H9 (cell line): ENCODE measurements at places on chromosomes 3 and 15. TPM values are rescaled to one million over a fixed set of nuclear protein-coding genes. Genes with fewer than 3 reads are reported as not detected.

DNA sequence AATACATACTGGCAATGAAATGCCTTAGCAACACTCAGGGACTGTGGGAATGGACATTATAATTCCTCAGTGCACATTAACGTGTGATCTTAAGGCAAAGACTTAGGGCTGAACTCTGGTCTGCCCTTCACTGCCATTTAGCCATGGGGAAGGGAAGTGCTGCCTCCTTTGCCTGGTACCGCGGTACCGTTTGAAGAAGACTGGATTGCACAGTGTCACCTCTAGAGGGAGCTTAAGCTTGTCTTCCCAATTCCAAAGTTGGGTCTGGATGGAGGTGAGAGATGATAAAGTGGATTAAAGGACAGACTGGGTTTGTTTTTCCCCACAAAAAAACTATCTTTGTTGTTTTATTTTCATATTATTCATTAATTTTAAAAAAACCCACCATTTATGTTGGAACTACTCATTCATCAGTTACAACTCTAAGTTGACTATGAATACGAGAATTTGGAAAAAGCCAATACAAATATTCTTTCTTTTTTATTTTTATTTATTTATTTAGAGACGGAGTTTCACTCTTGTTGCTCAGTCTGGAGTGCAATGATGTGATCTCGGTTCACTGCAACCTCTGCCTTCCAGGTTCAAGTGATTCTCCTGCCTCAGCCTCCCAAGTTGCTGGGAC, 60.0 kb upstream of the SYN2 start:
- no peak overlapping the region for H3K4me3 ChIP-seq
- H3K4me1 ChIP-seq, result no peaks in the 10 kb centered on the region
- H3K27ac ChIP-seq, result no peak overlapping the region
- no peaks in the 10 kb centered on the region for H3K36me3 ChIP-seq

GRCh38 chr15:80163217-80163616, 10.4 kb downstream of the FAH start:
- H3K36me3 ChIP-seq, result peaks cover 43% of the 10 kb centered on the region
- H3K4me1 ChIP-seq, result no peaks in the 10 kb centered on the region
- H3K27ac ChIP-seq, result no peak overlapping the region
- no peak for DNase-seq
- H3K4me3 ChIP-seq, result no peak overlapping the region

- no peak overlapping the region for H3K27ac ChIP-seq
- H3K27me3 ChIP-seq, result no peaks in the 10 kb centered on the region
- DNase-seq, result no peak
- H3K4me3 ChIP-seq, result no peak overlapping the region
- no peaks in the 10 kb centered on the region; the same call in 2 of the 3 replicates for H3K36me3 ChIP-seq
These were observed 29.0 kb upstream of the SLC2A2 start for GRCh38 chr3:171055336-171056178.

GRCh38 chr3:126053513-126053912, 30.4 kb downstream of the SLC41A3 start:
- peaks cover 13% of the 10 kb centered on the region for H3K36me3 ChIP-seq
- DNase-seq, result no peak
- H3K4me3 ChIP-seq, result no peak overlapping the region
- no peaks in the 10 kb centered on the region for H3K27me3 ChIP-seq
- no peak overlapping the region for H3K27ac ChIP-seq

GRCh38 chr3:66303491-66303901, 82.7 kb downstream of the SLC25A26 start:
- no peaks in the 10 kb centered on the region for H3K36me3 ChIP-seq
- no peaks in the 10 kb centered on the region for H3K27me3 ChIP-seq
- no peak overlapping the region for H3K27ac ChIP-seq
- no peaks in the 10 kb centered on the region for H3K4me1 ChIP-seq
- H3K4me3 ChIP-seq, result no peak overlapping the region
- DNase-seq, result no peak

DNA sequence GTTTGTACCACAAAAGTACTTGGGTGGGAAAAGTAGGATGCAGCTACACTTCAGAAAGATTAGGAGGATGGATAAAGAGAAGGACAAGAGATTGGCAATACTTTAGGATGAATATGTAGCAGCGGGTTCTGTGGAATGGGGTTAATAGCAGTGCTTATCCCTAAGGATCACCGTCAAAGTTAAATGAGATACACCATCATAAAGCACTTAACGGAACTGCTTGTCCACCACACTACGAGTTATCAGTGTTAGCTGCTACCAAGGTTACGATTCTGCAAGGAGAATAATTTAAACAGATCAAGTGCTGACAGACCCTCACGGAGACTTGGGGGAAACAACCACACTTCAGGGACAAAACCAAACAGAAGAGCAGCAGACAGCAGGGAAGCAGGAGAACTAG, 963 bp downstream of the SHQ1 start:
- H3K27me3 ChIP-seq, result peaks cover 2% of the 10 kb centered on the region; the same call in 1 of the 2 replicates
- no peak overlapping the region for H3K27ac ChIP-seq
- H3K36me3 ChIP-seq, result peaks cover 7% of the 10 kb centered on the region
- no peak for DNase-seq
- no peaks in the 10 kb centered on the region for H3K4me1 ChIP-seq
- H3K4me3 ChIP-seq, result peak overlapping the region; percentile 95

- no peaks in the 10 kb centered on the region for H3K4me1 ChIP-seq
- no peaks in the 10 kb centered on the region for H3K36me3 ChIP-seq
- no peak overlapping the region for H3K27ac ChIP-seq
- no peaks in the 10 kb centered on the region for H3K27me3 ChIP-seq
- no peak for DNase-seq
These were observed 36.8 kb upstream of the PDE8A start for GRCh38 chr15:84944861-84945260.

- no peak for DNase-seq
- no peak overlapping the region for H3K27ac ChIP-seq
- H3K4me1 ChIP-seq, result no peaks in the 10 kb centered on the region
- no peaks in the 10 kb centered on the region for H3K27me3 ChIP-seq
These were observed 98.2 kb downstream of the TJP1 start for GRCh38 chr15:29724026-29724425.

GRCh38 chr15:63418811-63419210, 37.2 kb upstream of the CA12 start:
- H3K27me3 ChIP-seq, result no peaks in the 10 kb centered on the region
- no peak overlapping the region for H3K4me3 ChIP-seq
- no peak for DNase-seq
- H3K36me3 ChIP-seq, result no peaks in the 10 kb centered on the region
- no peak overlapping the region for H3K27ac ChIP-seq

DNA sequence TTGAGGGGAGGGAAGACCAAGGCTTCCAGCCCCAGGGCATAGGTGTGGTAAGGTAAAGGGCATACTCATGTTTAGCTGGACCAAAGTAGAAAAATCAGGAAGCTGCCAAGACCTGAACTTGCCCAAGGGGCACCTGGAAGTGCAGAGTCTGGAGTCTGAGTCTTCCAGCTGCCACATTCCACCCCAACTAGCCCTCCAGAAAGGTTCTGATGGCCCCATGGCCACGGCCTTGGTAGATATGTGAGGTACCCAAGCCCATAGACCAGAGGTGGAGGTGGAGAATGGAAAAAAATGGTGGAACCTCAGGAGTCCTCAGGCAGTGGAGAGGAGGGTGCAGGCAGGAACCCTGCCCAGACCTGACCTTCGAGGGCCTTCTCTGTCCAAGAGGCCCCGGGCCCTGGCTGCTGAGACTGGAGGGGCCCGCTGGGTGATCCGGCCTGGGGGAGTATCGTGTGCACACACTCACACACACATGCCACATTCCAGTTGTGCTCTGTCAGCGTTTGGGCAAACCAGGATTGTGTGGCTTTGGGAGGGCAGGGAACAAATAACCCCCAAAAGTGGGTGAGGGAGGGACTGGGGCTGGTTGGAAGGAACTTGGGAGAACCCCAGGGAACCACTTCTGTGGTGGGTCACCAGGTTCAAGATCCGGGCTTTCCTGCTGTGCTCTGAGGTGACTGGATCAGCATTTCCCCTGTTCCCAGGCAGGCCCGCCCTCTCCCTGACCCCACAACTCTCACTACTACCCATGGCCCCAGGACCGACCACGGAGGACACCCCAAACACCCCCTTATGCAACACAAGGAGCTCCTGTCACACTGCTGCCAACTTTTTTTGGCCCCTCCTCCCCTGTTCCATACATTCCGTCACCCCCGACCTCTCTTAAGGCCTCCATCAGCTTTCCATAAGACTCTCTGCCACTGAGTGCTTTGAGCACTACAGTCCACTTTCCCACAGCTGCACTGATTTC, 11.6 kb downstream of the MYL3 start:
- no peak overlapping the region for H3K27ac ChIP-seq
- no peaks in the 10 kb centered on the region for H3K36me3 ChIP-seq
- H3K4me1 ChIP-seq, result no peaks in the 10 kb centered on the region
- no peaks in the 10 kb centered on the region for H3K27me3 ChIP-seq

GRCh38 chr15:63894662-63894949, 60.9 kb upstream of the HERC1 start:
- H3K27ac ChIP-seq, result no peak overlapping the region
- no peak for DNase-seq
- H3K4me3 ChIP-seq, result no peak overlapping the region
- H3K4me1 ChIP-seq, result no peaks in the 10 kb centered on the region
- H3K36me3 ChIP-seq, result no peaks in the 10 kb centered on the region; the same call in 2 of the 3 replicates

DNA sequence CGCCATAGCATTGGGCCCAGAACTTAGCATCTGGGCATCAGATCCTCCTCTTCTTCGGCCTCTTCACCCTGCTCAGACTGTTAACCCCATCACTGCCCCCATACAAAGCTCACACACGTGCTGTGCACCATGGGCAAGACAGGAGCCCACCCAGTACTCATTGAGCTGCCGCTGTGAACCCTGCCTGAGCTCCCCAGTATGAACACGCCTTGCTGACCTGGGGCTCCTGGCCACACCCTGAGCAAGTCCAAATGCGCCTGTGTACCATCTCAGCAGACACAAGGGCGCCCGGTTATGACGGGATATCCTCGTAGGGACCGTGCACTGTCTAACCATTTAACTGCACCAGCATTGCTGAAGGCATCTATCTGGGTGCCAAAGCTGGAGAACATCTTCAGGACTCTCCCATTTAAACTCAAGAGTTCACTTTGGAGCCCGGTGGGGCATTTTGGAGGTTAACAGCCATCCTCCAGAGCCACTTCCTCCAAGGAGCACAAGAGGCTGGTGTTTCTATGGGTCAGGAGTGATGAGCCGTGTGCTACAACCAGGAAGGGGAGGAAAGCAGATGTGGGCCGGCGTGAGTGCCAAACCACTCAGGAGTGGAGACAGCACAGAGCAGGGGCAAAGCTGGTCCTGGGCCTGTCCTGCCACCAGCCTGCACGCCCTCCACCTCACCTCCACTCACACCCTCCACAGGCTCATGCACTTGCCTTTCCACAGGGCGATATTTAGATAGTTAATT, 12.1 kb downstream of the PRR23E start:
- no peaks in the 10 kb centered on the region for H3K36me3 ChIP-seq
- DNase-seq, result peak; percentile 18

GRCh38 chr3:177286034-177286433, 88.8 kb upstream of the TBL1XR1 start:
- H3K36me3 ChIP-seq, result no peaks in the 10 kb centered on the region
- no peak for DNase-seq
- no peaks in the 10 kb centered on the region; the same call in 1 of the 2 replicates for H3K4me1 ChIP-seq
- no peaks in the 10 kb centered on the region for H3K27me3 ChIP-seq

DNA sequence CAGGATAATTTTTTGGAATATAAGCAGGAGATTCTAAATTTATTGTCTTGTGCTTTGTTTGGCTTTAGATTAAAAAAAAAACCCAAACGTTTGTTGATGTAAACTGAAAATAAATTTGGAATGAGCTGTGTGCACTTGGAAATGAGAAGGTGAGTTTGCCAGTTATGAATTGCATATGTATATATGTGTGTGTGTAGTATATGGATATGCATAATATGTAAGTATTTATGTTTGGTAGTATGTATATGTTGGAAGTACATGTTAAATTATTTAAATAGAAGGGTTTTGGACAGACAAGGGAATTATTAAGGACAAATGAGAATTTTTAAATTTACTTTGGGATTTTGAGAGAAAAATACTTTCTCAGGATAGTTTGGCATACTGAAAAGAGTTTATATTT, 265.8 kb upstream of the CNTN3 start:
- H3K36me3 ChIP-seq, result no peaks in the 10 kb centered on the region; the same call in 1 of the 2 replicates
- DNase-seq, result no peak
- no peaks in the 10 kb centered on the region for H3K27me3 ChIP-seq

DNA sequence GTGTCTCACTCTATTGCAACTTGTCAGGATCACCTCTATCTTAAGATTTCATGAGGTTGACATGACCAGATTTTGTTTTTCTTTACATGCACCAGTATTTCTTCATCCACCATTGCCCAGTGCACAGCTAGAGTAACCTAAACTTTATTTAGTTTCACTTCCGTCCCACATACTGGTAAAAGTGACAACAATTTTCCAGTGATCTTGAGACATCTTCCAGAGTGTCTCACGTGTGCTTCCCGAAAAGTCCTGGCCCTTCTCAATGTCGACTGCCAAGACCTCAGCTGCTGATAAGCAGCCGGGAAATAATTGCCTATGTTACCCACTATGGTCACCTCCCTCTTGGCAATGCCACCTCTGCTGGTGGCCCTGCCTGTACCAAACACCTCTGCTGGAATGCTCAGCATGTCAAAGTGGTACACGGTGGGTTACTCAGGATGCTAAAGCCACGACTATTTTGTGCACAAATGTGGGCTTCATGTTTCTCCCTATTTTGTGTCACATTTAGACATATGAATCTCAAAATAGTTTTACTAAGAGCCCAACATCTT, 379.7 kb upstream of the TGFBR2 start:
- H3K27me3 ChIP-seq, result no peaks in the 10 kb centered on the region
- no peak overlapping the region for H3K4me3 ChIP-seq
- H3K4me1 ChIP-seq, result no peaks in the 10 kb centered on the region
- no peak overlapping the region for H3K27ac ChIP-seq
- DNase-seq, result no peak

- H3K27me3 ChIP-seq, result no peaks in the 10 kb centered on the region
- no peak overlapping the region for H3K27ac ChIP-seq
- H3K4me3 ChIP-seq, result no peak overlapping the region
- no peaks in the 10 kb centered on the region for H3K4me1 ChIP-seq
- DNase-seq, result no peak
These were observed 385.5 kb downstream of the IL20RB start for GRCh38 chr3:137343283-137343682.

DNA sequence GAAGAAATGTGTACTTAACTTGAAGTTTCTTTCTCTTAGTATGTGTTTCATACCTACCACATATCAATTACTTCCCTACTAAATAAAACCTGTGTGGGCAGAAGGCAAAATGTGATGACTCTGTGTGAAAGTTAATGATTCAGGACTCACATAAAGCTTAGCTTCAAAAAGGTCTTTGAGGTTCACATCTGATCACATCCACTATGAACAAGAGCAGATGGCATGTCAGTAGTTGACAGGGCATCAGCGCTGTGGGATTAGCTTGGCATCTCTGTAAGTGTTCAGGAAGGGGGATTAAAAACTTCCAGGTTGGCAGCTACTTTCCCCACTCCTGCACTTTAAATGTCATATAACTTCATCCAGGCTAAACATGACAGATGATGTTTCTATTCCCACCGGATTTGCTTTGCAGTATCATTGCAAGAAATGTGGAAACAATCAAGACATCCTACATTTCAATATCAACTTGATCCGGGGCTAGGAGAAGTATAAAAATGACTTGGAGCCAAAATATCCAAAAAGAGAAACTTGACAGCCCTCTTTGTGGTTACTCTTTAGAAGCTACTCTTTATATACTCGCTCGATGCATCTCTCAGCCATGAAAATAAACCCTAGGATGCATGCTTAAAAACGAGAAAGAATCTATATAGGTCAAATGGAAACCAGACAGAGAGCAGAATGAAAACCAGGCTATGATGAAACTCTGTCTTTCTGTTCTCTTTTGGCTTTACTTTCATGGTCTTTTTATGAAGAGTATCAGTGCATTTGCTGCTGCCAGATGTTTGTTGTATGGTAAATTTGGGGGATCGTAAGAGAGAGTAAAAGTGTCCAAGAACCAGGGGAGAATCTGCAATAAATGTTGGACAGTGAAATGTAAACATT, 273.1 kb upstream of the ALCAM start:
- no peak for DNase-seq
- no peak overlapping the region for H3K27ac ChIP-seq
- H3K4me1 ChIP-seq, result no peaks in the 10 kb centered on the region; the same call in 1 of the 2 replicates

CPEB1 gene
- 1.0 and 1.5 TPM in 2 replicates for total RNA-seq

ASB7 gene
- total RNA-seq, result 12.8 and 13.9 TPM in 2 replicates

NR2F2 gene
- total RNA-seq, result 0.24 TPM in 1 of 2 replicates, not detected in the other

MCTP2 gene
- total RNA-seq, result 1.3 and 2.0 TPM in 2 replicates
